ENCODE measurements at places on chromosomes 3 and 15.

GRCh38 chr3:45596290-45596791 lies 1.8 kb downstream of the LIMD1 start:
- no peak for DNase-seq

DNA sequence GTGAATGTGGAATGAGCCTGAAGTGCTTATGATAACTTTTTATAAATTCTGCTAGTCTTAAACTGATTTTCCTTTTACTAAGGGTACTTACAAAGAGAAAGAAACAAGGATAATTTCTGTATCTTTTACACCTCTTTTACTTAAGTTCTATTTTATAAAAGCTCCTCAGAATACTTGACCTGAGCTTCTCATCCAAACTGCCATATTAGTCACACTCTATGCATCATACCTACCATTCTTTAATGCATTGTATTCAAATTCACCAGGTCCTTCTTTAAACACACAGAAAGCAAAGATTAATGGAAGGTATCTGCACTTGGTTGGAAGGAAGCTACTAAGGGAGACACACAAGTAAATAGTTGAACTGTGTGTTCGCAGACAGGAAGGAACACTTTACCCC lies 1.6 kb upstream of the TOPAZ1 start:
- DNase-seq, result no peak

- no peak for DNase-seq
Observed at GRCh38 chr15:48063411-48063985, 57.3 kb upstream of the SLC24A5 start.

DNA sequence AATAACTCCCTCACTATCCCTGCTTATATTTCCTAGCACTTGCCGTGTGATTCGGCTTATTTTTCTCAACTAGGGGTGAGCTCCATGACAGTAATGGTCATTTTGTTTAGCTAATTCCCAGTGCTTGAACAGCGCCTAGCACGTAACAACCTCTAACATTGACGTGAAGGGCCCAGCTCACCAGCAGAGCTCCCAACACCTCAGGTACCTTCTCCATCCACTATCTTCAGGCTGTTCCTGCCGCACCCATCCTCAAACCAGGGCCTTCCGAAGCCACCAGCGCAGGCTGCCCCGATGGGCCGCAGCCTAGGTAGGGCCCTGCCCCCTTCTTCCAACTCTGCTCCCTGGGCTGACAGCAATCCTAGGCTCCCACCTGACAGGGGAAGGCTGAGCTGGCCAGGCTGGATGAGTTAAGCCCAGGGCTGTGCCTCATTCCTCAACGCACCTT lies 751 bp upstream of the RPS17 start:
- no peak for DNase-seq

DNA sequence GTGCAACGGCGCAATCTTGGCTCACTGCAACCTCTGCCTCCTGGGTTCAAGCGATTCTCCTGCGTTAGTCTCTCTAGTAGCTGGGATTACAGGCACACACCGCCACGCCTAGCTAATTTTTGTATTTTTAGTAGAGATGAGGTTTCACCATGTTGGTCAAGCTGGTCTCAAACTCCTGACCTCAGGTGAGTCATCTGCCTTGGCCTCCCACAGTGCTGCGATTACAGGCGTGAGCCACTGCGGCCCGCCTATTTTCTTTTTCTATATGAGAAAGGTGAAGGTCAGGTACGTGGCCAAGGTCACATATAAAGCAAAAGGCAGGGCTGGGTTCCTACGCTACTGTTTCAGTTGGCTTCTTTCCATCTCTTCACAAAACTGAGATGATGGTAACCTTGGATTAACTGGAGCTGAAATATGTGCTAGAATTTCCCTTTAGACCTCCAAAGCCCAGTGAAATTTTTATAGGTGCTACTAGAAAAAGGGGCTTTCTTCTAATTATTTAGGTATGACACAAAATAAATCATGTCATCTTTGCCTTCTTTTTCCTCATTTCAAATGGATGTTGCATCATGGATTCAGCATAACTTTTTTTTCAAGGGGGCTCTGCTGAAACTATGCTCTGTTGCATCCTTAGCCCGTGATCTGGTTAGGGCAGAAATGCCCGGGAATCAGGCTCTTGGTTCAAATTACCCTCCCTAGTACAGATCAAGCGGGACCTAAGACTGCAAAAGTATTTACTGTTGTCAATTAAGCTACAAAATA lies 68.5 kb downstream of the MYO1E start:
- DNase-seq, result no peak

- no peak for DNase-seq
Observed at GRCh38 chr3:168360993-168361392, 265.3 kb upstream of the GOLIM4 start.

DNA sequence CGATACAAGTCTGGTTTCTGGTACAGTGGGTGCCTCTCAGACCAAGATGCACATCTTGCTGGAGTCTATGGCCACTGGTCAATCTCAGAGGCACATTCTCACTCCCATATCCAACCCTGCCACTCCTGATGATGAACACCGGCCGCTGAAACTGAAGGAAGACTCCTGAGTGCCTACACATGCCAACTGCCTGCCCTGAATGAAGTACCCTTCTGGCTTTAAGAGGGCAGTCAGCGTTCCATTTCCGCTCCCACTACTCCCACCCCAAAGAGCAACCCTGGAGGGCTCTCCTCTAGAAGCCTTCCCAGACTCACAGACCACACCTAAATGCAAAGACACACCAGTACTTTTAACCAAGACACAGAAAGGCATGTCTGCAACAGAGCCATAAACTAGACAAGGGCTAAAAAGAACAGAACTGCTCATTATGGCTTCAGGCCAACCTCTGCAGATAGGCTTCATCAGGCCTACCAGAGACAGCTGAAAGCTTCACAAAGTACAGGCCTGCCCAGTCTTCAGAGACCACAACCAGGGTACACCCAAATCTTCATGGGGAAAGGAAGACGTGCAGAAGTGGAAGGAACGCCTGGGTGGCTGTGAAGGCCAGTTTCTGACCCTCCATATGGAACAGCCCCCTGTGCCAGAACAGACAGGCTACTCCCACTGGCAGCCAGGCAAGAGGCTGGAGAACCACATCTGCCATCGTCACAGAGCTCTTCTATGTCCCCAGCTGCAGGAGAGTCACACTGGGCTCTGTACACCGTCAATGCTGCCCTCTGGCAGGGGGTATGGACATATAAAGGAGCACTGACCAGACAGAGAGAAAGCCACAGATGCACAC lies 14.3 kb downstream of the ANP32A start:
- DNase-seq, result no peak

GRCh38 chr3:158102242-158103080 lies 3.8 kb downstream of the SHOX2 start:
- DNase-seq, result no peak

GRCh38 chr3:11539218-11539617 lies 104.5 kb downstream of the VGLL4 start:
- DNase-seq, result no peak

DNA sequence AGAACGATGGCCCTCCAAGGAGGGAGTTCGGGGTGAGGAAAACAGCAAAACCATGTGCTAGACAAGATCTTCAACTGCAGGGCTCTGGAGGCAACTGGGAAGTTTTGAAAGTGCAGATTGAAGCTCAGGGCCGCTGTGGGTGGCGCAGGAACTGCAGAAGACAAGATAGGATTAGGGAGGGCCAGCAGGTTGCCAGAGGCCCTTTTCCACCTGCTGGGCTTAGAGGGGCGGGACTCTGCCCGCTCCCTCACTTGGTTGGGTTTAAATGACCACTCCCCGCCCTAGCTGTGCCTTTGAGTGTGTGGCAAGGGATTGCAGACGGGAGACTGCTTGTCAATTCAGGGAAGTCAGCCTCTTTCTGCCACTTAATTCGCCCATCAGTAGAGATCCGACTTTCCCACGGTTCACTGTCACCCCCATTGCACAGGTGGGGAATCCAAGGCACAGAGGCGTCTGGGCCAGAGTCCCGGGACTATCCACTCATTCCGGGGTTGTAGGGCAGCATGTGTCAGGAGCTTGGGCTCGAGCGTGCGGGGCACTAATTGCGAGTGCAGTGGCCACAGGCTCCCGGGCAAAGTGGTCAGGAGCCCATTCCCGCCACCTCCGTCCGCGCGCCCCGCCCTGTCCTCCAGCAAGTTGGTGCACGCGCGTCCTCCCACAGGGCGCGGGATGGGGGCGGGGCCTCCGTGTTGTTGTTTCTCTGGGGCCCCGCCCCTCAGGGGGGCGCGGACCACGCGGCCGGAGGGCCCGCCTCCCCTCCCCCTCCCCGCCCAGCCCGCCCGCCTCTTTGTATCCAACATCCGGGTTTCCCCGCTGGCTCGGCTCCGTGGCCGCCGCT lies at the start of gene ACVR2B:
TSS of gene ACVR2B (plus strand) at position 816 of the 838 bp plus-strand sequence. CDS start 433 bp downstream, outside the sequence.
- peak; percentile 56 for DNase-seq

DNA sequence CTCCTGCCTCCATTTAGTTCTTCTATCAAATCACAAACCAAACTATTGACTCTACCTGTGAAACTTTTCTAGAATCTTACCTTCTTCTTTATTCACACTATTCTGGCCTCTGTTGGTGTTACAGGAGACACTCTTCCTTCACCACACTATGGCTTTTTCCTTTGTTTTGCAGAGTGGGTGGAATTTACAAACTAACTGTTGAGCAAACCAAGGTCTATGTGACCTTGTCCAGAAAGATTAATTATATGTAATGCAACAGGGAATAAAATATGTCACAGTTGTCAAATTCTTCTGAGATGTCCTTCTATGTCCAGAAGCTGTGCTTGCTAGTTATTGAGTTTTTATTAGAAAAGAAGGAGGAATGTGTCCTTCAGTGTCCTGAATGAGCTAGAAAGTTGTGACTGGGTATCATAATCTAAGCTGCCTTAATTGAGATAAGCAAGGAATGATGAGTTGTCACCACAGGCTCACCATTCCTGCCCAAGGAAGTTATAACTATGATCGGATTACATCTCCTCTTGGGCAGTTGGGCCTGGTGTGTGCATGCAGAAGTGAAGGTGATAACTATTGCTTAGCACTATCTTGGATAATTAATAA lies 21.7 kb downstream of the ARL14 start:
- no peak for DNase-seq

All from activated CD4-positive, alpha-beta T cell treated with anti-CD3 and anti-CD28 coated beads, Interleukin-2, amount 50 U/mL, for 1 hour (primary cell).